ENCODE measurements at places on chromosomes 11 and 22.
A peak's percentile ranks its signal among the peaks of the same experiment; 100 is the strongest.

- DNase-seq: no peak
Observed at GRCh38 chr11:44833877-44834452, 107.2 kb downstream of the TSPAN18 start.

DNA sequence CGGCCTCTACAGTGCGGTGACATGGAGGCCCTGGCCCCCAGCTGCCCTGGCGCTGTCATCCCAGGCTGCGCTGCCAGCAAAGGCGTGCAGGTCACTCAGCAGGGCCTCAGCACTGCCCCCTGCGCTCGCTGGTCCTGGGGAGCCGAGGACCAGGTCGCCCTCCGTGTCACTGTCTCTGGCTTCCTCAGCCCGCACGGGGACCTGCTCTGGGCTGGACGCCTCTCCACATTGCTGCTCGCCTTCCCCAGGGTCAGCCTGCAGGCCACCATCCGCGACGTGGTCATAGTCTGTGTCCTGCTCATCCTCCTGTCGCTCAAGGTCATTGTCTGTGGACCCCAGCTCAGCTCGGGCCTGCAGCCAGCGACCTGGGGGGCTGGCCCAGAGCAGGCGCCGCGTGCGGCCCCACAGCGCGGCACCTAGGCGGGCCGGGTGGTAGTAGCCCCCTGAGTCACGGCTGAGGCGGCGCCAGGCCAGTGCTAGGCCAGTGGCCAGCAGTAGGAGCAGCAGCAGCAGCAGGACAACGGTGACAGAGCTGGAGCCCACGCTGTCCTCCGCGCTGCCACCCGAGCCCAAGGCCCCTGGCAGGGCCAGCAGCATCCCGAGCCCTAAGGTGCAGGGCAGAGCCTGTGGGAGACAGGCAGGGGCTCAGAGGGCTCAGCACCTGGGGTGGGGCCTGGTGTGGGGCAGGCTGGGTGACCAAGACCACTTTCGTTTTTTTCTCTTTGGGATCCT is 1.6 kb downstream of the PTPRCAP start:
- DNase-seq: no peak

DNA sequence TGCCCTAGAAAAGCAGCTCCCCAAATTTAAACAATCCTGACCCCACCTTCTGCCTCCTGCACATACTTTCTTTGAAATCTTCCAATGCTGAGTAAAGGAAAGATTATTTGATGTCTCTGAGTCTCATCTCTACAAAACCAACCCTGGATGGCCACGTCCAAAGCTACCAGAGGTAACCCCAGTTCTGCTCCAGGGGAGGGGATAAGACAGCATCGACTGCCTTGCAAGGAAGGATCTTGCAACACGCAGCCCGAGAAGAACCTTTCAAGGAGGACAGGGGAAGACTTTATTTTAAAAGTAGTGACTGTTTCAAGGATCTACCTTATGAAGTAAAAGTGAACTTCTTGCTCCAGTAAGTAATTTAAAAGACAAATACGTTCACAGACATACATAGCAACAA is 66.5 kb upstream of the TMEM45B start:
- DNase-seq: no peak

DNA sequence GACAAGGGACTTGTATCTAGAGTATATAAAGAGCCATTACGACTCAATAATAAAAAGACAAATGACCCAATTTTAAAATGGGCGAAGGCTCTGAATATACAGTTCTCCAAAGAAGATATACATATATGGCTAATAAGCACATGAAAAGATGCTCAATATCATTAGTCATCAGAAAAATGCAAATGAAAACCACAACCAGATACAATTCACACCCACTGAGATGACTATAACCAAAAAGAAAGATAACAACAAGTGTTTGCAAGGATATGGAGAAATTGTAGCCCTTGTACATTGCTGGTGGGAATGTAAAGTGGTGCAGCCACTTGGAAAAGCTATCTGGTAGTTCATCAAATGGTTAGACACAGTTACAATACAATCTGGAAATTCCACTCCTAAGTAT is 96.3 kb downstream of the TRIM29 start:
- no peak for DNase-seq

DNA sequence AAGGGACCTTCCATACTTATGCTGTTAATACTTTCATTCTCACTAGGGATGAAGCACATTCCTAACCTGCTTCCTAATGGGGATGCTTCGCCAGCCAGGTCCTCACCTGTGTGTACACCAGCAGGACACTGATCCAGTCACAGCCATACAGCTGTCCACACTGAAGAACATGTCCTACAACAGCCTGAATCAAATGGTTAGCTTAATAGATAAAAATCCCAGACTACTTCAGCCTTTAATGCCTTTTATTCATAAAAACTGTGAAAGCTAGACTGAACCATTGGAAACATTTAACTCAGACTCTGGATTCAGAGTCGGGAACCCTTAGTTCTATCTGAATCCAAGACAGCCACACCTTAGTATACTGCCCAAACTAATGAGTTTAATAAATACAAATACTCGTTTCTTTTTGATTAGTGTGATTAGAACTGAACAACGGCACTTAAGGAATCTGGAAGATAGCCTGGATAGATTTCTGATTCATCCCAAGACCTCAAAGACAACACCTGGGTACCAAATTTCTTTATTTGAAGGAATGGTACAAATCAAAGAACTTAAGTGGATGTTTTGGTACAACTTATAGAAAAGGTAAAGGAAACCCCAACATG is 3.3 kb downstream of the FTH1 start:
- DNase-seq: no peak

GRCh38 chr22:49331878-49332277 is 495.8 kb downstream of the BRD1 start:
- no peak for DNase-seq

GRCh38 chr11:118238929-118239328 is 13.2 kb downstream of the MPZL3 start:
- DNase-seq: no peak

DNA sequence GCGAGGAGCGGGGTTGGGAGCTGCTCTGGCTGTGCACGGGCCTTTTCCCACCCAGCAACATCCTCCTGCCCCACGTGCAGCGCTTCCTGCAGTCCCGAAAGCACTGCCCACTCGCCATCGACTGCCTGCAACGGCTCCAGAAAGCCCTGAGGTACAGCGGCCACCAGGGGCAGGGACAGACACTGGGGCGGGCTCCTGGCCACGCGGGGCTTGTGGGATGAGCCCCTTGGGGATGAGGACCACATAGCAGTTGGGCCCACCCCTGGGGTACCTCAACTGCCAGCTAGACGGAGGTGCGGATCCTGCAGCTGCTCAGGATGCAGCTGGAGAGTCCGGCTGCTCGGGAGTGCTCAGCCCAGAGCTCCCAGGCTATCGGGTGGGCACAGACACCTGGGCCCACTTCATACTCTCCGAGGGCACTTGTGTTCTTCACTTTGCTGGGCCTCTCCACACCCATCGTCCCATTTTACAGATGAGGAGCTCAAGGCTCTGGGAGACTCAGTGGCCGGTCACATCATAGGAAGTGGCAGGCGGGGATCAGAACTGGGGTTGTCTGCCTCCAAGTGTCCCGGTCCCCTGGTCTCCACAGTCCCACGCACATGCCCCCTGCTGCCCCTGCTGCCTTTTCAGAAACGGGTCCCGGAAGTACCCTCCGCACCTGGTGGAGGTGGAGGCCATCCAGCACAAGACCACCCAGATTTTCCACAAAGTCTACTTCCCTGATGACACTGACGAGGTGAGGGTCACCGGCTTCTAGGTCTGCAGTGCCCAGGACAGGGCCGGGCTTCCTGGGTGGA is 77.6 kb downstream of the MYO7A start:
- no peak for DNase-seq

- DNase-seq: peak; percentile 76
Observed at GRCh38 chr11:68383976-68384501, 71.6 kb downstream of the LRP5 start.

DNA sequence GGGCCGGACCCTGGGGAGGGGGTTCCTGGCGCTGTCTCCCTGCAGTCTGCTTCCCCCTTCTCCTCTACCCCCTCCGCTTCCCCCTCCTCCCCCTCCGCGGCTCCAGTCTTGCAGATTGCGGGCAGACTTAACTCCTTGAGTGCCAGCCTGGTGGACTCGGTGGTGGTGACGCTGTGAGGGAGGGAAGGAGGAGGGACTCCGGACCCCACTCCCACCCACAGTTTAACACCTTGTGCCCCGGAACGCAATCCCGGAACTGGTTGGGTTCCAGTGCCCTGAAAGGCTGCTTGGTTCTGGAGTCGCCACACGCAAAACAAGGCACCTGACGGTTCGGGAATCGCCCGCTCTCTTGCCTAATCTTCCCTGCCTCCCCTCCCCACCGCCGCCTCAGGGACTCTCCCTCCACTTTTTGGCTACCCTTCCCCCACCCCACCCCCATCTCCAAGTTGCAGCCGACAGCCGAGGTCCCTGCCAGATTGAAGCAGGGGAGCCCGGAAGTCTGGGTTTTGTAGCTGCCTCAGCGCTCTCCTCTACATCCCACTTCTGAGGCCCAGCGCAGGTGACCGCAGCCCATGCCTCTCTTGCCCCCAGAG is 3.9 kb upstream of the BCL9L start:
- peak; percentile 93 for DNase-seq

- DNase-seq: no peak
Observed at GRCh38 chr11:69466039-69466438, 15.4 kb upstream of the LINC01488 start.

DNA sequence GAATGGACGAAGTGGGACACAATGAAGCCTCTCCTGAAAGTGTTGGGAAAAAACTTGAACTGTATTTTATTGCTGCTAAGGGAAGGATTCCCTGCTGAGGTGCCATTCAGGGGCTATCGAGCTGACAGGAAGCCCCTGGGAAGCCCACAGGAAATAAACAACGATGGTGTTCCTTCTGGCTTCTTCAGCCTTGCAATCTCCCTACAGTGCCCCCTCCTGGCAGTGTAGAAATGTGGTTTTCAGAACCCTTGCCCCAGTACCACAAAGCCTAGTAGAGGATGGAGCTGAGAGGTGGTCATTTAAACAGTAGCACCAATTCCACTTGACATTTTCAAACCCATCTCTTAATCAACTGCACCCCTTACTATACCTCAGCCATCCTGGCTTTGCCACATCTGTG is 676.7 kb upstream of the ARHGAP42 start:
- peak; percentile 41 for DNase-seq

- no peak for DNase-seq
Observed at GRCh38 chr11:83566950-83567349, 280.8 kb upstream of the CCDC90B start.

DNA sequence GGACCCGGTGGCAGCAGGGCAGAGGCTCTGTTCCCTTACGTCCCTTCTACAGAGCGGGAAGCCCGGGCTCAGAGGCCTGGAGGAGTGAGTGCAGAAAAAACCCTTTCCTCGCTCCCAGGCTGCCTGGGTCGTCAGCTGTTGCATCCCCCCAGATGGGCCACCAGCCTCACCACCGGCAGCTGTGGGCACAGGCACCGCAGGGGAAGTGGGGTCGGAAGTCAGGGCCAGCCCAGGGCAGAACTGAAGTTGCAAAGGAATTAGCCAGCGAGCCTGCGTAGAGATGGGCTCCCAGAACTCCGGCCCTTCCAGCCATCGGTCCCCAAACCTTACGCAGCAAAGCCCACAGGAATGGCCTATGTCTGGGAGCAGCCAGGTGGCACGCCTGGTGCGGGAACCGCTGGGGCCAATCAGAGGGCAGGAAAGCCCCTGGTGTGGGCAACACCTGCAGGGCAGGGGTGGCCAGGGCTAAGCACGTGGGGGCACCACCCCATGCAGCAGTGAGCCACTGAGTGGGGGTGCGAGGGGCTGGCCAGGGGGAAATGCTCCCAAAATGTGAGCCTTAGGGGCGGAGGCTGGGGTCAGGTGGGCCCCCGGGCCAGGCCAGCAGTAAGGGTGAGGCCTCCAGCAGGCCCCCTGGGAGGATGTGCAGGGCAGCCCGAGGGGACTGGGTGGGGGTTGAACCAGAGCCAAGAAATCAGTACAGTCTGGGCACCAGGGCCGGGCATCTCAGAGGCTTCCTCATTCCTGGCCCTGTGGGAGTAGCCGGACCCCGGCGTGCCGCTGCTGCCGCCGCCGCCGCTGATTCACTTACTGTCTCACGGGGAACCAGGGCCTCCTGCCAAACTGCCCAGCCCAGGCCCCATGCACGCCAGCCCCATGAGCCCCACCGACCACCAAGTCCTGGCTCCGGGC is 58.2 kb downstream of the WNT7B start:
- no peak for DNase-seq

GRCh38 chr11:103483996-103484395 is 374.8 kb downstream of the DYNC2H1 start:
- no peak for DNase-seq

DNA sequence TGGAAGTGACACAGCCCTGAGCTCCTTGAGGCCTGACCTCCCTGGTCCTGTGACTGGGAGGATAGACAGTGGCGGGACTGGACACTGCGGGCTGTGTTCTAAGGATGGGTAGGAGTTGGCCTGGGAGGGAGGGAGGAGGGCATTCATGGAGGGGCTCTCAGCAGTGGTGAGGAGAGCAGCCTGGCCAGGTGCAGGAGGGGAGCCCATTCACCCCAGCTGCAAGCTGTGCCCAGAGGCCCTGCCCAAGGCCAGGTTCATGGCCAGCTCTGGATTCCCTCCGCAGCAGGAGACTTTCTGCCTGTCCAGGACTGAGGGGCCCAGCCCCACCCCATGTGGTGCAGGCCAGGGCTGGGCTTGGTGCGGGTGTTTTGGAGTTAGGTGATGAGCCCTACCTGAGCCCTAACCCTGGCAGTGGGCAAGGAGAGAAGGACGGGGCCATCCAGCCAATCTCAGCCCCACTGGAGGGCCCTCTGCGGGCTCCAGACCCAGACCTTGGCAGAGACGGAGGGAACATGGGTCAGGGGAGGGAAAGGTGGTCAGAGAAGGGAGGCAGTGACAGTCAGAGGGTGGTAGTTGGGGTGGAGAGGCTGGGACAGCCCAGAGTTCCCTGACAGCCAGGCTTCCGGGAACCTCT is 26.8 kb downstream of the CACNA1I start:
- DNase-seq: no peak

GRCh38 chr22:31177420-31178162 is 17.6 kb downstream of the RNF185 start:
- no peak for DNase-seq

- no peak for DNase-seq
Observed at GRCh38 chr11:30758012-30758411, 171.9 kb upstream of the MPPED2 start.

DNA sequence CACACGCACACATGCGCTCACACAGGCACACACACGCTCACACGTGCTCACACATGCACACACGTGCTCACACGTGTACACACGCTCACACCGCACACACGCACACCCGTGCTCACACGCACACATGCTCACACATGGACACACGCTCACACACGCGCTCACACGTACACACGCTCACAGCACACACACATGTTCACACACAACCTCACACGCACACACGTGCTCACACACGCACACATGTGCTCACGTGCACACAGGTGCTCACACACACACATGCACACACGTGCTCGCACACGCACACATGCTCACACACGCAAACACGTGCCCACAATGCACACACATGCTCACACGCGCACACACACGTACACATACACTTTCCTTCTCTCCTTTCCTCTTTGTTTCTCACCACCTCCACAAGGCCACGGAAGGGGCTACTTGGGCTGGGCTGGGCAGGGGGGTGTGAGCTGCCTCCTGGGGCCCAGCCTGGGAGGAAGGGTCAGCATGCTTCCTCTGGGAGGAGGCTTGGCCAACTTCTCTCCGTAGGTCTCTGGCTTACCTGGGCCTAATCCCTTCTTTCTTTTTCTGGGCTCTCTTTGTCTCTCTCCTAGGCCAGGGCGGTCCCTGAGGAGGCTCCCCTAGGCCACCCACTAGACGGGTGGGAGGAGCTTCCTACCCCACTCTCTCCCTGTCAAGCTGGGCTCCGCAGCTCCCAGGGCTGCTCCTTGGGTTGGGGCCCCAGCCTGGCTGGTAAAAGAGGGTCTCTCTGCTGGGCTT is 34.5 kb upstream of the PARVG start:
- DNase-seq: peak; percentile 56
